ENCODE measurements at places on chromosomes 4 and X.

DNA sequence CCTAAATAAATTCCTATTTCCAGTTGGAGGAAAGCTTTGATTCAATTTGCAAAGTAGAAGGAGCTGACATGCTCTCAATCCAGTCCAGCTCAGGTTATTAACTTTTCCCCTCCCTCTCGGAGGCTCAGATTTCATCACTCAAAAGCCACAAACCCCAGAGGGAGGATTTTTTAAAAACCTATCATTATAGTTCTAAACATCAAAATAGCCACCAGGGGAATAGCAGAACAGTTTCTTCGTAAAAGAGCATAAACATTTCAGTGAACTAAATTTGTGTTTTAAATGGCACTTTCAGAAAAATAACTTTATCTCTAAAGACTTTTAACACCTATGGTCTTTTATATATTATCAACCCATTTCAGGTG lies 8.8 kb downstream of the GPRIN3 start:
- no peak for DNase-seq

GRCh38 chrX:69507500-69507789 lies 3.3 kb downstream of the NALF2 start:
- no peak for DNase-seq

- DNase-seq: no peak
These were observed 6.5 kb upstream of the NUDT6 start for GRCh38 chr4:122928930-122929329.

- DNase-seq: no peak
These were observed 9.9 kb downstream of the ZNF157 start for GRCh38 chrX:47380268-47380667.
